ENCODE measurements at places on chromosomes 12 and 14. TPM values are rescaled to one million over a fixed set of nuclear protein-coding genes. Genes with fewer than 3 reads are reported as not detected.
A peak's percentile ranks its signal among the peaks of the same experiment; 100 is the strongest.

- no peak for DNase-seq
Observed at GRCh38 chr12:69676257-69677012, 22.7 kb downstream of the BEST3 start.

DNA sequence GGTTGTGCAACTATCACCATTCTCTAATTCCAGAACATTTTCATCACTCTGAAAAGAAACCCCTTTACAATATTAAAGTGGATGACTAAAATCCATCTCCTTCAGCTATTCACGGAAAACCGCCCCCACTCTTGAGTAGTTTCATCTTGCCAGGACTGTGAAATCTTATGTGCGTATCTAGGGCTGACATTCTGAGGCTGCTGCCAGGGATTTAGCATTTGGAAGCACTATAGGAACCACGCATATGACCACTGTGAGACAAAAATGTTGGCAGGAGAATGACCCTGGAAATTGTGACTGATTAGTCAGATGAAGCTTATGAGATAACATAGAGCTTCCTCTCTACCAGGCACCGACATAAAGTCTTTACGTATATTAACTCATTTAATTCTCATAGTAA lies 305.2 kb upstream of the PDE3A start:
- peak; percentile 26 for DNase-seq

GRCh38 chr12:123900871-123901376 lies 71.7 kb downstream of the CCDC92 start:
- DNase-seq: no peak

- DNase-seq: no peak
Observed at GRCh38 chr12:105229371-105229770, 6.6 kb downstream of the APPL2 start.

DNA sequence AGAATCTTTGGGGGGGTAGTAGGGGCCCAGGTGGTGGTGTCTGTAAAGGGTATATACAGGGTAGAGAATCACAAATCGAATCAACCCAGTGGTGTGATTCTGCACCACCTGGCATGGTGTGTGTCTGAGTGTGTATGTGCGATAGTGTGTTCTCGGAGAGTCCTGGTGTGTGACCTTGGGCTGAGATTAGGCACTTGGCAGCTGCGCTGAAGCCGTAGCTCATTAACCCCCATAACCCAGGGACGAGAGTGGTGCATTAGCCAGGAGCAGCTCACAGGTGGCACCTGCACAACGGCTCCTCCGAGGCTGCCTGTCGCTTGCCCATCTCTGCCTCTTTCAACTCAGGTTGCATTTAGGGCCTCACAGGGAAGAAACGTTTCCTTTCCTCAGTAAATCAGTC lies 15.6 kb upstream of the TESC start:
- DNase-seq: no peak

DNA sequence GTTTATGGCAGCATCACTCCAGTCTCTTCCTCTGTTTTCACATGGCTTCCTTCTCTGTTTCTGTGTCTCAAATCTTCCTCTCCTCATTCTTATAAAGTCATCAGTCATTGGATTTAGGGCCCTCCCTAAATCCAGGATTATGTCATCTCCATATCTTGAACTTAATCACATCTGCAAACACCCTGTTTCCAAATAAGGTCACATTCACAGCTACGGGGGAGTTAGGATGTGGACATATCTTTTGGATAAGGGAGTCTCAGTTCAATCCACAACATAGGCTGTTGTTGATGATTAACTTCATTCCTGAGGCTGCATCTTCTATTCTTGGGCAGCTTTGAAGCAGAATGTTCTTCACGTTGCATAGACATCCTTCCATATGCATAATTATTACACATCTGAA lies 40.3 kb upstream of the NTF3 start:
- no peak for DNase-seq

TRHDE gene
- 0.40 TPM for polyA plus RNA-seq

INHBC gene
- not detected for polyA plus RNA-seq

LRRC43 gene
- polyA plus RNA-seq: not detected

PPM1H gene
- polyA plus RNA-seq: 3.7 TPM

BDKRB1 gene
- 0.94 TPM for polyA plus RNA-seq

SYCP3 gene
- polyA plus RNA-seq: 0.41 TPM

All from hindlimb muscle (tissue), 1 donor.